ENCODE measurements at places on chromosomes 11 and 22. TPM values are rescaled to one million over a fixed set of nuclear protein-coding genes. Genes with fewer than 3 reads are reported as not detected.

DNA sequence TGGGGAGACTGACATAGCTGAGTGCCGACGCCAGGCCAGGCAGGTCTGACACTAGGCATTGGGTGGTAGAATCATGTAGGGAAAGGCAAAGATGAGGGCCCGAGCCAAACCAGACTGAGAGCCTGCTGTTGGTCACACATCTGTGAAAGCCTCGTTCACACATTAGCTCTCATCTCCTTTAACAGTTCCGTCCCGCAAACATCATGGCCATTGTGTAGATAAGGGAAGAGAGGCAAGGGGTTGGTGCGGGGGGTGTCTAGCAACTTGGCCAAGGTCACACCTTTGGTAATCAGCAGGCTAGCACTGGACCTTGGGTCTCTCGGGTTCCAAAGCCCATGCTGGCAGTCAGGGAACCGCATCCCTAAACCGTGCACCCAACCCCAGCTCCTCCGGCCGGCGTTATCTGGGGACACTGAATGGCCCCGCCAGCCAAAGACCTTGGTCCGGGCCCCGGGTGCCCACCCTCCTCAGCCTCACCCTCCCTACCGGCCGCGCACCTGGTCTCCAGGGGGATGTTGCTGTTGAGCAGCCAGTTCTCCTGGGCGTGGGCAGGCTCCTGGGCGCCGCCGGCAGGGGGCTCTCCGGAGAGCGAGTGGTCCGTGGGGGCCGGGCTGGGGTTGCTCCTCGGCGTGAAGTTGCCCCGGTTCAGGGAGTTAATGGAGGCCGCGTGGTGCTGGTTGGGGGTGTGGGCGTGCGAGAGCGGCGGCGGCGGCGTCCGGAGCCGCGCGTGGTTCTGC, 328.3 kb upstream of the NARS2 start:
- DNase-seq: no peak

DNA sequence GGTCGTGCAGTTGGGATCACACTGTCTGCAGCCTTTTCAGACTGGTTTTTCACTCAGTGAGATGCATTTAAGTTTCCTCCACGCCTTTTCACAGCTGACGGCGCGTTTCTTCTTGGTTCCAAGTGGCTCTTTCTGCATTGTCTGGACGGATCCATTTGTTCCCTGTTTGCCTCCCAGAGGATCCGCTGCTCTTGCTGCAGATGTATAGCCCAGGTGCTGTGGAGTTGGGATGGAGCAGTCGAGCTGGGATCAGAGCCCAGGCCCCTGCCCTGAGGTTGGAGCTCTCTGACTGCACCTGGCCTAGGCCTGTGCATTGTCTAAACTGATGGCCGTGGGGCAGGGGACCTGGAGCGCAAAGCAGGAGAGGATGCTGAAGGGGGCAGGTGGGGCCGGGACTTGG, 51.6 kb downstream of the PARVB start:
- no peak for DNase-seq

DNA sequence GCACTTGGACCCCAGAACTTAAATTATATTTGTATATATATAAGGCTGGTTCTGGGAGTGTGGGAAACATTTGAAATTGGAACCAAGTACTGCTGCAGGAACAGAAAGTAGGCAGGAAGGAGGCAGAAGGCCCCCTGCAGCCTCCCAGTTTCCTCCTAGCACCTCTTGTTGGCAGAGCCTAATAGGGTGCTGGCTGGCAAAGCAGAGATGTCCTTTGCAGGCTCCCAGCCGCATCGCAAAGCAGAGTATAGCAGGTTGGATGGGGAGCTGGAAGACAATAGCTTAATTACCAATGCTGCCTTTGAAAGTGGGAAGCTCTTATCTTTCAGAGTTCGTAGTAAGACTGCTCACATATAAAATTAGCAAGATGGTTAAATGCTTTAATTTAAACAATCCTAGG, 370.8 kb upstream of the C11orf87 start:
- no peak for DNase-seq

DNA sequence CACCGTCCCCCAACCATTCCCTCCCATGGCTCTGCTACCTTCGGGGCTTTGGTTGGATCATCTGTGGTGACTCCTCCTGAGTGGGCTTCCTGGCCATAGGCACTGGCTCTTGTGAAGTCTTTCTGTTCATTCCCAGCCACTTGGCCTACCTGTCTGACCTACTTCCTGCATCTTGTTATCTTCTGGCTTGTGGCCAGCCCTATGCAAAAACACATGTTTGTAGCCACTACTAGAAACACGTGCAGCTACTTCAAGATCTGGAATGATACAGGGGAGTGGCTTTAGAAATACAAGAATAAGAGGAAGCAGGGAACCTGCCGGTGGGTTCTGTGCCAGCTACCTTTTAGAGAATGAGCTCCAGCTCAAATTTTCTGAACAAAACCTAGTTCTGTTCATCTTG, 20.9 kb downstream of the RCOR2 start:
- no peak for DNase-seq

DNA sequence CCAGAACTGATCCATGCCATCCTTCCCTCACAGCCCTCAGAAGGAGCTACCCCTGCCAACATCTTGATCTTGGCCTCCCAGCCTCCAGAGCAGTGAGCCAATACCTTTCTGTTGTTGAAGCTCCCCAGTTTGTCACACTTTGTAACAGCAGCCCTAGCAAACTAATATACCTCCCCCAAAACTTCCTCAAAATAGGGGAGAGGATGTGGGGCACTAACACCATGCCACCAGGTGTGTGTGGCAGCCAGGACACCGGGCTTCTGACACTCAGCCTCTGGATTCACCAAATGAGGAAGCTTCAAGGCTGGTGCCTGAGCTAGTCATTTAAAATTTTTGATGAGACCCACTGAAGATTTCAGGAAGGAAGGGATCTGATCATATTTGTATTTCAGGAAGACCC, 84.9 kb downstream of the CSNK2A3 start:
- DNase-seq: no peak

DNA sequence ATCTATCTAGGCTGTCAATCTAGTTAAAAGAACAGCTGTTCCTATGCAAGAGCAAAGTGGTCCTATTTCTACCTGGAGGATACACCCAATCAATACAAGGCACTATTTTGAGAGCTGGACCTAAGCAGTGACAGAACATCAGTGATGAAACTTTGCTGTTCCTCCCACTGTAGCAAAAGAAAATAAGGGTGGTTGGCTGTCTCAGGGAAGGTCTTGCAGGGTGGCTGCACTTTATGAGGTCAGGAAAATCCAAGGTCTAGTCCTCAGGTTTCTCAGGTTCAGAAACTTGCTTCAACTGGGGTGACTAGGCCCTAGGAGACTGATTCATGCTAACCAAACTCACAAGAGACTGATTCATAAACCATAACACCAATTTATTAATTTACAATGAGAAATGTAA, 11.6 kb downstream of the CPSF7 start:
- no peak for DNase-seq

DNA sequence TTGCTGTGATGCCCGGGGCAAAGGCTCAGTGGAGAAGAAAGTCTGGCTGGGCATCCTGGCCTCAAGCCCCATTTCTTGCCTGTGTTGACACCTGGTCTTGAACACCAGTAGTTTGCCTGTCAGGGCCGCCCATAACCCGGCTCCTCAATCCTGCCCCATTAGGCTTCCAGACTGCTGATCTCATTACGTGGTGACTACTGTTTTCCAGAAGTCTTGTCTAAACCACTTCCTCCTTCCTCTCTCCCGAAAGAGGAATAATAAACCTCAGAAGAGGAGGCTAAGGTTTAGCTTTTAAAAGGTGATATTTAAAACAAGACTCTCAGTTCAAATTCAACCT, 97.7 kb downstream of the CD44 start:
- DNase-seq: no peak

Gene ADAMTS8
- total RNA-seq: not detected

Gene MPZL3
- 53.2 TPM for total RNA-seq

Gene C22orf15
- 1.3 TPM for total RNA-seq

Gene APOL5
- not detected for total RNA-seq
